Stimulated activated CD4-positive, alpha-beta T cell treated with anti-CD3 and anti-CD28 coated beads, Interleukin-15, amount 100 ng/mL, for 48 hours (primary cell): ENCODE measurements at places on chromosomes 3 and 15.

DNA sequence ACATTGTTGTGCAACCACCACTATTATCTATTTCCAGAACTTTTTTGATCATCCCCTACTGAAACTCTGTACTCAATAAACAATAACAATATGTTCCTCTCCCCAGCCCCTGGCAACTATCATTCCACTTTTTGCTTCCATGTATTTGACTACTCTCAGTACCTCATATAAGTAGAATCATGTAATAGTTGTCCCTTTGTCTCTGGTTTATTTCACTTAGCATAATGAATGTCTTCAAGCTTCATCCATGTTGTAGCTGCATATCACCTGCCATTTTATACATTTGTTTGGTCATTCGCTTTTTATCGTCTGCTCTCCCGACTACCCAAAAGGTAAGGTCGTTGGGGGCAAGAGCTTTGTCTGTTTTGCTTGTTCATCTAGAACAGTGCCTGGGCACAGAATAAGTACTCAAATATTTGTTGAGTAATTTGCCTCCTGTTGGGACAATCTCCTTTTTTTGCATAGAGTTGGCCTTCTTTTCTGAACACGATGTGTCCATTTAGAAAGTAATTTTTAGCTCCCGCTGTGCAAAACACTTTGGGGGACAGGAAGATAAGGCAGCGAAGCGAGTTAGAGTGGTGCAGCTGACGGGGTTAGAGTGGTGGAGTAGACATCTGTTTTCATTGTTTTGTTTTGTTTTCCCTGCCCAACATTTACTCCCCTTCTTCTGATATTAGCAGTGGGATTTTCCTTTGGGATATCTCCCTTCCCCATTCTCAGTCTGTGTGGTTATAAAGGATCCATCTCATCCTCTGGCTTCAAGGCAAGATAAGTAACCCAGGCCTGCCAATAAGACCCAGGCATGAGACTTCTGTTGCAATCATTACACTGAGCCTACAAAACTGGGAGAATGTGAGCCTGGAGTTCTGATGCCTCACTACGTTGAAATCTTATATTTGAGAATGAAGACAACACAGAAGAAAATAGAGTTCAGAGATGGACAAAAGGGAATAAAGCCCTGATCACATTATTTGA is 83.4 kb upstream of the RNU6-1 start:
- DNase-seq: no peak

DNA sequence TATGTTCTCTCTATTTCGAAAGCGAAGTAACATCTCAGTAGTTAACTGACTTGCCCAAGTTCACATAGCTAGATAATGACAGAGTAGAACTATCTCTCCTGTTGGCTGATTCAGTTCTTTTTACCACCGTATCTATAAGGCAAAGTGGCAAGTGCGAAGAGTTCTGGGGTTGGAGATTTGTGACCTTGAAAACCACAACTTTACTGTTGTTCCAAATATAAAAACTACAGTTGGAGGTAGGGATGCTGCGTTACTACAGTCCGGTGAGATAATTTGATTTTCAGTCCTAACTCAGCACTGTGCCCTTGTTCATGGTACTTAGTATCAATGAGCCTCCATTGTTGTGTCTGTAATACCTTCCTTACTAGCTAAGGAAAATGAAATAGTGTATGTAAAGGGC is 71.2 kb upstream of the GOLGA8B start:
- no peak for DNase-seq

DNA sequence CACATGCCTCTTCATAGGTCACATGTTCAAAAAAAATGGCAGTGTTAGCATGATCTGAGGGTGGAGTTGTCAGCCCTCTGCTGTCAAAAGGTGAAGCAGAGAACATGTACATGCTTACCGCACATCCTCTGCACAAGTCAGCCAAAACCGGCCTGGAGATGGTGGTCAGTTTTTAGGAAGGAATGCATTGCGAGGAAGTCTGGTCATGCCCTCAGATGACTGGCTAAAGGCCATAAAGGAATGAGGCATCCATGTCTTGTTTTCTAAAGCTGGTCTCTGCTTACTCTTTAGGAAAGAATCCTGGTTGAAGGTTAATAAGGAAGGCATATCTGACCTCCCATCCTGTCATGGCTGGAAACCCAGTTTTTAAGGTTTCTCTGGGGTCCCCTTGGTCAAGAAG is 292.0 kb upstream of the CCDC54 start:
- DNase-seq: no peak

DNA sequence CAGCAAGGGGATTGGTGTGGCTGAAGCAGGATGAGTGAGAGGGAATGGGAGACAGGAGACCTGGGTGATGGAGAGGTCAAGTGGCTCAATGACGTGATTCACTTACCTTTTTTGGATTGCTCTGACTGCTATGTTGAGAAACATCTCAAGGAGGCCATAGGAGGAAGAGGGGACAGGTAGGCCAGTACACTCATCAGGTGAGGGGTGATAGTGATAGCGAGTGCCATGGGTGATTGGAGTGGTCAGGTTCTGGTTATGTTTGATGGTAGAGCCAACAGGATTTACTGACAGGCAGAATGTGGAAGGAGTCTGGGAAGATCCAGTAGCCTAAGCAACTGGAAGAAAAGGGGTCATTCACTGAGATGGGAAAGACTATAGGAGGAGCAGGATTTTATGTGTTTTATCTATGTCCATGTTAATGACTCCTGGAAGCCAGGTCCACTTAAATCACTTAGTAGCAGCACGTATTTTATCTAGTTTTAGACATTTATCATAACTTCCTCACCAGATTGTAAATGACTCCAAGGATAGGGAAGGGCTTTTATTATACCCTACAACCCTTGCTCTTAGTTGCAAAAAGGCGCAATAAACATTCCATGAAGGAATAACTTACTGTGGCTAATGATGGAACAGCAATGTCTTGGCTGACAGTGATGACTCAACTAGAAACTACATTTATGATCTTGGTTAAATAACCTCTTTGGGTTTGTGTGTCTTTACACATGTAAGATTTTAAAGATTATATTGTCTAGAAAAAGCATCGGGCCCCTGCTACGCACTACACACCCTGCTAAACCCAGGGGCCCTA is 119.8 kb upstream of the RNF7 start:
- DNase-seq: no peak

DNA sequence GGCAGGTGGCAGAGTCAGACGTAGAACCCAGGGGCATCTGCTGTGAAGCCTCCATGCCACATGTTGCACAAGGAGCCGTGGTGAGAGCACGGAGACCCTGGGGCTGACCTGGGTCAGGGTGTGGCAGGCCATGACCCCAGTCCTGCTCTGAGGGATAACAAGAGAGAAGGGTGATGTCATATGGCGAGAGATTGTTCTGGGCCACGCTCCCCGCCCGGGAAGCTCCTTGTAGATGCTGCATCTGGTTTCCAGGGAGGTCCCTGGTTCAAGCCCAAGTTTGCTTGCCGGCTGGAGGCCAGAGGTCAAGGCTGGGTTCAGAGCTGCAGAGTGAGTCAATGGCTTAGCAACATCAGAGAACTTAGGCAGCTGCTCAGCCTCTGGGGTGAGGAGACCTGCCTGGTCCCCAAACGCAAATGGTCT is 17.3 kb downstream of the FGD5 start:
- no peak for DNase-seq
